Heart right ventricle (tissue), 16 donors: ENCODE measurements at places on chromosomes 2 and 18. TPM values are rescaled to one million over a fixed set of nuclear protein-coding genes. Genes with fewer than 3 reads are reported as not detected.

DNA sequence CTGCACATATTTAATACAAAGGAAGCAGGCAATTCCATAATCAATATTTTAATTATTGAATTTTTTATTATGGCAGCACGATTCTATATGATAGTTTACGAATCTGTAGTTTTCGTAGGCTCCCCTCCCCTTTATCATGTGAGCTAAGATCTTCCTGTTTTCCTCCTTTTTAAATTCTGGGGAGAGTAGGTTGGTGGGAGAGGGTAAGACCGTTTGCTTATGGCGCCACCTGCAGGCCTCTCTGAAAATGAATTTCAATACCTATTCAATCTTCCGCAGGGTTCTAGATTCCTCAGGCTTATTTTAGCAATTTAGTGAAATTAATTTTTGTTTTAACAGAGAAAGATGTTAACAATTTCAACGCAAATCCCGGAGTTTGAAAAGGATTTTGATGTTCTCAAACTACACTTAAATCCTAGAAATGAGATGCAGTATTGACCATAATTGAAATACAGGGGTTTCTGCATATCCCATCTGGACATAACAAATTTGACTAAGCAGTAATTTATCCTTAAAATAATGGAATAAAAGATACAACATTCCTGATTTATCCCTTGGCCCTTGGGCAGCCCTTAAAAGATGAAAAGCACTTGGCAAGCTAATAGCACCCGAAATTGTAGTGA lies 12.8 kb upstream of the GBX2 start:
- no peak for DNase-seq

Gene DLX1
- not detected for total RNA-seq

Gene TUBB8B
- total RNA-seq = not detected

Gene POTEI
- not detected for total RNA-seq

Gene LRP2
- 0.39 TPM for total RNA-seq

DNA sequence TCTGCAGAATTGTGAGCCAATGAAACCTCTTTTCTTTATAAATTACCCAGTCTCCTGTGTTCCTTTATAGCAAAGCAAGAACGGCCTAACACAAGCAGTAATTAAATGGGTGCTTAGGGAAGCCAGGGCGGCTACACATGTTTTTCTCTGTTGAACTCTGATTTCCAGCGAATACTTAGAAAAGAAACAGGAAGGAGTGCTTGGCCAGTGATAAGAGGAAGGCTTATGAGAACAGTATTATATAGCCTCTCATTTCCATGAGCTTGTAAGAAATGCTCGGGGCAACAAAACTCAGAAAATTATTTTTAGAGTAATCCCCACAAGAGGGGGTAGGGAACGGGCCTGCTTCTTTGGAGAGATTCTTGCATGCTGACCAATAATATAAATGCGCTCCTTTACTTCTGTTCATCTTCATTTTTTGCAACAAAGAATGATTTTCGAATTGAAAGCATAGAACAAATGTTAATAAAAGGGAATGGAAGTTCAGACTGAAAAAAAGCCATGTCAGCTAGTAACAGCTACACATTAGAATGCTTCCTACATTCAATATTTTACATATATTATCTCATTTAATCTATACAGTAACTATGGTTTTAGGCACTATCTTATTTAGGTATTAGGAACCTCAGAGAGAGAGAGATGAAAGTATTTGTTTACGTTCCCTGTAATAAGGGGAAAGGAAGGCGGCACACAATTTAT lies 49.7 kb upstream of the CCDC85A start:
- DNase-seq = no peak

GRCh38 chr2:210286123-210286680 lies 28.8 kb downstream of the MYL1 start:
- no peak for DNase-seq

- DNase-seq = no peak
These were observed 133.7 kb upstream of the ID2 start for GRCh38 chr2:8548065-8548618.

Gene SLC4A5
- total RNA-seq = 0.93 TPM

DNA sequence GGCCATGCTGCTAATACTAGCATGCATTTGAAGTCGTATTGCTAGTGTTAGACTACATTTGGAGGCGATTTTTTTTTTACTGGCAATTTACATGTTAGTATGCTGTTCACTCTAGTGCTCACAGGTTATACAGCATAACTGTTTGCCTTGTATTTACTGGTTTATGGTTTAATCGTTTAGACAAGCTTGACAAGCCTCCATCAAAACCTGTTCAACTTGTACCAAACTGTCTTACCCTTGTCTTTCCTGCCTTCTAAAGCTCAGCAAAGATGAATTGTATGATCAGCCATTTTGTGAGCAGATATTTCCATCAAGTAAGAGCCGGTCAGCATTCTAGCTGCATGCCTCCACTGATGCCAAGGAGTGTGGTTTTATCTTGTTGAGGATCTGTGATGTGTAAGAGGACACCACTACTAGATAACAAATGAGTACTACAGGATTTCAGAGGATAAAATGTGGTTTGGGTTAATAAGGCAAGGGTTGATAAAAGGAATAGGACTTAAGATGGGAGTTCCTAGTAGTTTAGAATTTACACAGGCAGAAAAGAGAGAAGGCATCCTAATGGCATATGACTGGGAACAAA lies 68.4 kb upstream of the ITM2C start:
- DNase-seq = no peak

- no peak for DNase-seq
These were observed 176.1 kb upstream of the SPRED2 start for GRCh38 chr2:65608466-65608865.

DNA sequence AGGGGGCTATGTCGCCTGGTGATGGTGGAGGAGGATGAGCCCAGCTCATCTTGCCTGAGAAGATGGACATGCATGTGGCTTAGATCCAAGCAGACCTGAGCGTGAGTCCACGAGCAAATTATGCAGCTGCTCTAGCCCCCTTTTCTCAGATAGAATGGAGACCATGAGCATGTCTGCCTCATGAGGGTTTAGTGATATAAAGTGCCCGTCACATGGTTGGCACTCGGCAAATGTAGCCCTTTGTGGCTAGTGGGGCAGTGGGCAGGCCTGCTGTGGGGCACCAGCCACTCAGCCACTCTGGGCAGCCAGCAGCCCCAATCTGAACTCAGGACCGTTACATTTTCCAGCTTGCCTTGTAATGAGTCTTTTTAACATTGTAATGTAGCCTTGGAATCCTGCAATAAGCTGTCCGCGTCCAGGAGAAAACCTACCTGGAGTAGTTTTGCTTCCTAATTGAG lies 92.1 kb upstream of the HS6ST1 start:
- no peak for DNase-seq

GRCh38 chr2:218776488-218776887 lies 5.5 kb upstream of the CYP27A1 start:
- DNase-seq = no peak

DNA sequence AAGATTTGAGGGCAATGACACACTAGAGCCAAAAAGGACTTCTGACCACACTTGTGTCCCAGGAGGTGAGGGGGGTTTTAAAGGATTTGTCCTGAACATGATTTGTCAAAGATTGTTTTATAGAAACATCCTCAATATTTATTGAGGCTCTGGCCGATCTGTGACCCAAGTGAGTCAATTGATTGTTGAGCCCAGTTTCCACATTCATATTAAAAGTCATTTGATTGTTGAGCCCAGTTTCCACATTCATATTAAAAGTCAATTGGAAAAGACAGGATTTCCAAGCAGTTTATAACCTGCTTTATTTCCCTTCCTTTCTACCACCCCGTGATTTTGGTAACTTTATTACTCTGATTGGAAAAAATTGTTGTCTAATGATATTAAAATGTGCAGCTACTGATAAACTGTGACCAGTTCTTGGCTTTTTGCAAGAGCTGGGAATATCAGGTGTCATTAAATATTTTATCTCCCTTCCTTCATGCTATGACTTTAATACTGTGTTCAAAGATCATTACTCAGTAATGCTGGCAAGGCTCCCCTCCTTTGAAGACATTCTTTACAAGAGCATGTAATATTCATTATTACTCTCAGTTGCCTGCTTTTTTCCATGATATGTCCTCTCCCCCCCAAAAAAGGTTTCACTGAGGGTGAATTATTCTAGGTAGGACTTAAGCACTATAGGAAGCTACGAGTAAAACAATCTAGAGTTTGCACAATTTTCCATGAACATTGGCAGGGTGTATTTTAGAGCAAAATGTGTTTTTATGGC lies 75.3 kb downstream of the HRH4 start:
- no peak for DNase-seq

Gene MYCN
- total RNA-seq = 0.60 TPM

DNA sequence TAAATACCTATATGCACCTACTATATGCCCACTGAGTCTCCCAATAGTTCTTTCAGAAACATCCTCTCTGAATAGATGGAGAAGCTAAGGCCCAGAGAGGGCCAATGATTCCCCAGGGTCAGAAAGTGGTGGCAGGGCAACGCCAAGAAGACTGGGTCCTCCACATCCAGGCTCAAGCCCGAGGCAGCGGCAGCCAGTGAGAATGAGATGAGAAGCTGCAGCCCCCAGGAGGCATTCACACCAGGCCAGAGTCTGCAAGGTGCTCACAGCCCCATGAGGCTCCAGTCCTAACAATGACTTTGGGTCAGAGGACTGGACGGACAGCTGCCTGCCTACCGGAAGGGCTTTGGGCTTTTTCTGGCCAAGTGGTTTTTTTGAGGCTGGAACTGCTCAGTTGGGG lies 3.5 kb downstream of the TEX261 start:
- no peak for DNase-seq

DNA sequence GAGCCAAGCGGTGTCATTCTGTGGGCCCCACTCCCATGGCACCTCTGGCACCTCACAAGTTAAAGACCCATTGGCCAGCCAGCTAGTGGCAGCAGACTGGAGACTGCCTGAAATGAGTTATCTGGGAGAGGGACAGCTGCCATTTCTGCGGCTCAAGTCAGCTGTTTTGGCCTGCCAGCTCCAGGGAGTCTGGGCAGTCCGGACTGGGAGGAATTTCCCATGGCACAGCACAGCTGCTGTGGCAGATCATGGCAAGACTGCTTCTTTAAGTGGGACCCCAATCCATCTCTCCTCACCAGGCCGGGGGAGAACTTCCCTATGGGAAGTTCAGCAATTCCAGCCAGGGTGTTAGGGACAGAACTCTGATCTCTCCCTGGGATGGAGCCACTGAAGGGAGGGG lies 2187.6 kb upstream of the CELF4 start:
- no peak for DNase-seq

Gene KIF5C
- total RNA-seq = 0.28 TPM

Gene PIEZO2
- total RNA-seq = 0.25 TPM

Gene LCLAT1
- 44.5 TPM for total RNA-seq

DNA sequence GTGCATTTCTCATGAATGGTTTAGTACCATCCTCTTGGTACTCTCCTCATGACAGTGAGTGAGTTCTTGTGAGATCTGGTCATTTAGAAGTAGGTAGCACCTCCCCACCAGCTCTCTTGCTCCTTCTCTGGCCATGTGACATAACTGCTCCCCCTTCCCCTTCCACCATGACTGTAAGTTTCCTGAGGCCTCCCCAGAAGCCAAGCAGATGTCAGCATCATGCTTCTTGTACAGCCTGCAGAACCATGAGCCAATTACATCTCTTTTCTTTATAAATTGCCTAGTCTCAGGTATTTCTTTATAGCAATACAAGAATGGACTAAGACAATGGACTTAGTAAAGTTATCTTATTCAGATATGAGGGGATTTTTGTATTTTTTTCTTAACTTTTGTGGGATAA lies 43.0 kb downstream of the FTCDNL1 start:
- DNase-seq = no peak

GRCh38 chr2:176370467-176371171 lies 101.4 kb downstream of the MTX2 start:
- no peak for DNase-seq

DNA sequence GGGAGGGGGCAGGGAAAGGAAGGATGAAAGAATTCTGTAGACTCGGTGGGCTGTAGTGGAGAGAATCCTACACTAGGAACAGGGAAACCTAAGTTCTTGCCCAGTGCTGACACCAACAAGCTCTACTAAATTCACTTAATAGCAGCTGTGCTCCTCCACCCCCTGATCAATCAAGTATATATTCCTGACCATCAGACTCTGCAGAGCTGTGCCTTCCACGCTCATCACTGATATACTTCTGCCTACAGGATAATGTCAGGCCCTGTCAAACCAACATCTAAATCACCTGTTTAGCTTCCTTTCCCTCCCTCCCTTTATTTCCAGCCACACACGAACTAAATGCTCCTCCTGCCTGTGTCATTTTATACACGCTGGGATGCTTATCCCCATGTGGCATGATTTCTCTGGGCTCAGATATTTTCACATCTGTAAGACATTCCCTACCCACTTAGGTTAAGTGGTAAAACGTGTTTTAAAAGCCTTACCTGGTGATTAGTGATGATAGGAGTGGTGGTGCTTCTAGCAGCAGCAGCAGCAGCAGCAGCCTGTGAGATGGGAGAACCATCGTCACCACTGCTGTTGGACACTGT lies 301.9 kb downstream of the LRRTM1 start:
- DNase-seq = no peak

GRCh38 chr2:181780657-181781056 lies 100.3 kb upstream of the NEUROD1 start:
- DNase-seq = no peak

Gene RNF144A
- 10.6 TPM for total RNA-seq

Gene CLEC4F
- total RNA-seq = not detected

Gene AFTPH
- 10.7 TPM for total RNA-seq

Gene LHCGR
- not detected for total RNA-seq
